Fibroblast of upper back skin (primary cell): ENCODE measurements at places on chromosomes 5 and 9.
A peak's percentile ranks its signal among the peaks of the same experiment; 100 is the strongest.

- peak; percentile 59 for DNase-seq
Observed at GRCh38 chr5:150158170-150158949, 2.7 kb upstream of the PDGFRB start.

DNA sequence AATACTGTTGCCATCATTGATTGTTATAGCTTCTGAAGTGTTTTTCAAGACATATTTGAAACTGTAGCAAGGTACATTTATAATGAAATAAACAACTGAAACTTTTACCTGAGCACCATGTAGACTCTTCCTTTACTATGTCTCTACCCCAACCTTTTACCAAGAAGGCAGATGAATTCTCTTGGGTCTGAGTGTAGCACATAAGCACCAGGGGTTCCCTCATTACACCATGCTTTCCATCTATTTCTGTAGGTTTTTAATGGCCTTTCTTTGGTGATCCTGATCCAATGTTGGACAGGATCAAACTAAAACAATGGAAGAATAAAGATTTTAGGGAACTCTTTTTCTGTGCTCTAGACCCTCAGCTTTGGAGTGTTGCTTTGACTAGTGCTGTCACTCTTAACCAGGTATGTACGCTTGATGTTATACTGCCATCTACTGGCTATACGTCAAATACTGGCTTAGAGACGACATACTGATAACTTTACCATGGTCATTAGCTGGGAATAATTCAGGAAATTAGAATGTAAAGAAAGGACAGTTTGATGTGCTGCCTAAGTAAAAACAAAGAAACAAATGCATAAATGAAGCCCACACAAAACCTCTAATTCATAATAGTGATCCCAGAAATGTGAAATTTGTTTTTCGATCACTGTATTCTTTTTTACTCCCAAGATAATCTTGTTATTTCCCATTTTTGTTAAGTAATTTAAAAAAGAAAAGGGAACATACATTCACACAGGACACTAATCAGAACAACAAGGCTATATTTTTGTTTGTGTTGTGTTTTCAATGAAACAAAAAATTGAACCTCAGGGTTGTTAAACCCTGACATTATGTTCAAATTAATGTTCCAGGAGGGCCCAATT lies 30.7 kb downstream of the IFNW1 start:
- peak; percentile 76 for DNase-seq

DNA sequence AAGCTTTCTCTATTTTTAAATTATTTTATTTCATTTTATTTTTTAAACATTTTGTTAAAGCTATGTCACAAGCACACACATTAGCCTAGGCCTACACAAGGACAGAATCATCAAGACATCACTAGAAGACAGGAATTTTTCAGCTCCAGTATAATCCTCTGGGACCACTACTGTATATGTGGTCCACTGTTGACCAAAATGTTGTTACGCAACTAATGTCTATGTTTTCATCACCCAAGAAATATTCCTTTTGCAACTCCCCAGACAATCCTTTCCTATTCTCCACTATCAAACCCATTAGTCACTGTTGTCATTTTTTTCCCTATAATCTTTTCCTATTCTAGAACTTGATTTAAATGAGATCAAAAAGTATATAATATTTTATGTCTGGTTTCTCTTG lies 2371.7 kb upstream of the C9orf72 start:
- DNase-seq: peak; percentile 56

GRCh38 chr9:84300271-84300670 lies 40.3 kb downstream of the SLC28A3 start:
- DNase-seq: peak; percentile 39

DNA sequence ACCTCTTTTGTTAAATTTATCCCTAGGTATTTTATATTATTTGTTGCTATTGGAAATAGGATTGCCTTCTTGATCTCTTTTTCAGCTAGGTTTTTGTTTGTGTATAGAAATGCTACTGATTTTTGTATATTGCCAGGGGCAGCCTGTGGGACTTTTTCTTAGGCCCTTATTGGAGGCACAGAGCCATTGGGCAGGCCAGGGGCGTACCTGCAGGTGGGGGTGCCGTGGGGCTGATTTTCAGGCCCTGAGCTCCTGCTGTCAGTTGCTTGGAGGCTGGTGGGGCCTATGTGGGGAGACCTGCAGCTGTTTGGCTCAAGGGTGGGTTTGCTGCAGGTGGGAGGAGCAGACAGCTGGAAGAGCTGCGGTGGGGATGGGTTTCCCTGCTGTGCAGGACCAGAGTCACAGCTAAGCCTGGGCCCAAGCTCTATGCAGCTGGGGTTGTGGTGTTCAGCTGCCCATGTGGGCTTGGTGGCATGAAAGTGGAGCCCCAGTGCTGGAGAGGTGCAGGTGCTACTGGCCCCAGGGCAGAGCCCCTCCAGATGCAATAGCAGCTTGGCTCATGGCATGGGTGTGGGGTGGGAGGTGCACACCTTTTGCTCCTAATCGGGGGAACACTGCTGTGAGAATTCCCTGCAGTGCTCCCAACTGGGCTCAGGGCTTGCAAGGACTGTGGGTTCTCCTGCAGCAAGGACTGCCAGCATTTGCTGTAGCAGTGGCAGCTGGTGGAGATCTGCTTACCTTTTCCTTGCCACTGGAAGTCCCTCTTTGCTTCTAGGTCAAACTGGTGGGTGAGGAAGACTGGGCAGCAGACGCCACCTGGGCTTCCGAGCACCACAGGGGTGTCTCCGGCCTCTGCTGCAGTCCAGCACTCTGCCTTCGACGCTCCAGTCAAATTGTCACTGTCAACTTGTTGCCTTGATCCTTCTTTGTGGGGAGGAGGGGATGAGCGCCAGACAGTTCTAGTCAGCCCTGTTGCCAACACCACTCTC lies 7.6 kb upstream of the CLPTM1L start:
- DNase-seq: no peak

- DNase-seq: peak; percentile 31
Observed at GRCh38 chr5:39513236-39513635, 88.5 kb upstream of the DAB2 start.

DNA sequence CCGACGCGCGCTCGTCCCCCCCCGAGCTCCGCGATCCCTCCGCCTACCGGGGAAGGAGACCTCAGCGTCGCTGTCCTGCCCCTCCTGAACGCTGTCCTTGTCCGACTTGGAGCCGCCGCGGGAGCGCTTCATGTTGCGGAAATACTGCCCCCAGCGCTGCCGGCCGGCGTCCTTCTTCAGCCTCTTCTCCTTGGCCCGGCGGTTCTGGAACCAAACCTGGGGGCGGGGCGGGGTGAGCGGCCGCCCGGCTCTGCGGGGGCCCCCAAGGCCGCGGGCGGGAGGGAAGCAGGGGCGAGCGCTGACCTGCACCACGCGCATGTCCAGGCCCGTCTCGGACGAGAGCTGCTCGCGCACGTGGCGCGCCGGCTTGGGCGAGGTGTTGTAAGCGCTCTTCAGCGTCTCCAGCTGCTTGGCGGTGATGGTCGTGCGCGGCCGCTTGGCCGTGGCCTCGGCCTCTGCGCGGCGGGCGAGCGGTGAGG lies 6.3 kb downstream of the LHX3 start:
- DNase-seq: no peak

- peak; percentile 18 for DNase-seq
Observed at GRCh38 chr9:110340306-110340705, 2.6 kb upstream of the TXNDC8 start.

DNA sequence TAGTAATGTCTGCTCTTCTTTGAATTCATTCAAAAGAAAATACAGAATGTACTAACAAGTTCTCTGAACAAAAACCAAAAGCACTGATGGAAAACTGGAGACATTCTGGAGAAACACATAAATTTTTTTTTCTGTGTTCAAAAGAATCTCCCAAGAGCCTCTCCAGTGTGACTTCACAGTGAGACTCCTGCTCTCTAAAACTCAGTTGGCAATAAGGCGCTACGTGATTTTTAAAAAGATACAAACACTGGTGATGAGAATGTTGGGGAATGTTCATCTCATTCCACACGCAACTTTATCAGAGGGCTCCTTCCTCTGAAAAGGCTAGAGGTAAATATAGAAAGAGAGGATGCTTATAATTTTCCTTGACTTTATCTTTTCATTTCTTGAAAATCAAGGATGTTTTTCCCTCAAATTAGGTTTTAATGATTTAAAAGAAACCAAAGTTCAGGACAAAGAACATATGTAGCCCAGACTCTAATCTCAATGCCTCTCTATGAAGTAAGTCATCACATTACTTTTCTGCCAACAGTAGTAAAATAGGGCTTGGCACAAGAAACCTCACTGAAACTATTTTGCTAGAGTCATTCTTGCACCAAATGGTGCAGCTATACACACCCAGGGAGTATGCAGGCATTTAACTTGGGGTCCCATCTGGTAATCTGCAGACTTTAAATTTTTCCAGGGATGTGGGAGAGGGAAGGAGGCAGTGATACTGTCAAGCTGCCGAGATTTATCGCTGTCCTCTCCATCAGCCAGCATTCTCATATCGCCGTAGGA lies 12.9 kb upstream of the AOPEP start:
- no peak for DNase-seq

- no peak for DNase-seq
Observed at GRCh38 chr5:107971846-107972245, 301.1 kb upstream of the EFNA5 start.

DNA sequence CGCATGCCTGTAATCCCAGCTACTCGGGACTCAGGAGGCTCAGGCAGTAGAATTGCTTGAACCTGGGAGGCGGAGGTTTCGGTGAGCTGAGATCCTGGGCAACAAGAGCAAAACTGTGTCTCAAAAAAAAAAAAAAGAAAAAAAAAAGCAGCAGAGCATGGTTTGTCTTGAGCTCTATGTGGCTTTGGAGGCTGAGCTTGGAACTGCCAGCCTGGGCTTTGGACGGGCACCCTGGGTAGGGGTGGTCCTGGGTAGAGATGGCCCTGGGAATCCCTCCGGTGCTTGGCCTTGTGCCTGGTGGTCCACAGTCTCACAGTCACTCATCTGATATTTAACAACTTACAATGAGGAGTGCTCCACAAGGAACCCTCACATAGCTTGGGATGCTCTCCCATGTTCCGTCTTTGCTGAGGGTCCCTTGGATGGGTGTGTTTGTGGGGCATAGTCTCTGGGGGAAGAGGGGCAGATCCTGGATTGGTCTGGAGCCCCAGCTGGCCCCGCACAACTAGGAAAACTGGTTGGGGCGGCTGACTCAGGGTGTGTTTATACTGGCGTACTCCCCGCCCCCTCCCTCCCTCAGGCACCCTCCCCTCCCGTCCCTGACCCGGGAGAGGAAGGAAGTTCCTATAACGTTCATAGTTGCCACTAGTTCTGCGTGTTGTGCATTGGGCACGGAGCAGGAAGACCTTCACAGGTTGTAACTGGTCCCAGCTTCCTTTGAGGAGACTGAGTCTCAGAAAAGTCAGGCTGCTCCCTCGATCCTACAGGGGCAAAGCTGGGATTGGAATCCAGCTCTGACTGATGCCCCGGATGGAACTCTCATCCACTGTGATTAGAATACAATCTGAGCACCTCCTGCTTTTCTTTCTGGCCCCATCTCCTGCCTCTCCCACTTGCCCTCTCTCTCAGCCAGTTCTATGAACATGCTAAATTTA lies 11.2 kb downstream of the IER5L start:
- peak; percentile 75 for DNase-seq

DNA sequence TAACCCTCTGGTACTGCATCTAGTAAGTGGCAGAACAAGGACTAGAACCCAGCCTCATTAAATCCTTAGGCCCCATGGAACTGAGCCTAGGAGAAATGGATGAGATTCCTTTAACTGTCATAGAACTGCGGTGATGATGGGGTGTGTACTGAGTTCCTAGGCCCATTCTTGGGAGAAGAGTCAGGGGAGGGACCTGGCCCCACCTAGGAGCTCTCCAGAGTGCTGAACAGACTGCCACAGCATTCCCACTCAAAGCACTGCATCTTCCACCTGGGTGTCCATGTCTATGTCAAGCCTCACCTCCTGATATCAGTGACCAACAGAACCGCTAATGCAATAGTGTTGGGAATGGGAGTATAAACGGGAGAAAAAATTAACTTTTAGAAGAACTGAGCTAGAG lies 36.6 kb downstream of the TTLL11 start:
- DNase-seq: peak; percentile 25

DNA sequence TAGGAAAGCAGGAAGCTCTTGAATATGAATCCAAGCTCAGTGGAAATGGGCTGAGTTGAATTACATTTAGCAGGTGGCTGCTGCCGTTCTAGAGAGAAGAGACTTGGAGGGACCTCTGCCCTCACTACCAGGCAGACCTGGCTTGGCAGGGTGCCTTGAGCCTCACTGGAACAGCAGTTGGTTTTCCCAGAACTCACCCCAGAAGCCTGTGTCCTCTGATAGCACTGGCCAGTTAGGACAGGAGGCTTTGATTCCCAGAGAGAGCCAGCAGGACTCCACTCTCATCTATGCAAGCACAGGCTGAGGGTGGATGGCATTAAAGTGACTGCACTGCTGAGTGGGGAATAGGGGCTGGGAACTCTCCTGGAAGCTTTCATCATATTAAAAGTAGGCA lies 54.8 kb downstream of the PWWP2A start:
- DNase-seq: no peak

- DNase-seq: no peak
Observed at GRCh38 chr9:20532584-20532983, 89.7 kb downstream of the MLLT3 start.

GRCh38 chr9:126146254-126147145 lies 180.1 kb upstream of the MVB12B start:
- DNase-seq: no peak

GRCh38 chr9:115379719-115380118 lies 261.8 kb upstream of the TNC start:
- DNase-seq: no peak

- no peak for DNase-seq
Observed at GRCh38 chr9:87338088-87338989, 159.3 kb upstream of the DAPK1 start.

DNA sequence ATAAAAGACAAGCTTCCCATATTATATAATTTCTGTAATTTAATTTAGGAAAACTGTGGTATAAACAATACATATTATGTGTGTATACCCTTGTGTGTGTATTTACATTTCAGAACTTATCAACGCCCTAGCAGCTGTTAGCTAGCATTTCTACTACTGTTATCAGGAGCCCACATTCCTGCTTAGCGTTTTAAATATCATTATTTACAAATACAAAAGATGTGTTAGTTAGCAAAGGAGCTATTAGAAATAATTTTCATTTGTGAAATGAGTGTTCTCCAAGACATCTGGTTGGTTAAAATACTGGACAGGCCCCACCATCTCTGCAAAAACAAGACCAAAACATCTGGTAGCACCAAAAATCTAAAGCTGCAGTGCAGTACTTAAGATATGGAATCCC lies 48.0 kb downstream of the EPB41L4A start:
- no peak for DNase-seq

- DNase-seq: no peak
Observed at GRCh38 chr9:129331493-129331765, 153.4 kb upstream of the IER5L start.
